ENCODE measurements at places on chromosomes 7 and 10.

GRCh38 chr10:61000769-61001730, 57.1 kb upstream of the RHOBTB1 start:
- no peak for DNase-seq

DNA sequence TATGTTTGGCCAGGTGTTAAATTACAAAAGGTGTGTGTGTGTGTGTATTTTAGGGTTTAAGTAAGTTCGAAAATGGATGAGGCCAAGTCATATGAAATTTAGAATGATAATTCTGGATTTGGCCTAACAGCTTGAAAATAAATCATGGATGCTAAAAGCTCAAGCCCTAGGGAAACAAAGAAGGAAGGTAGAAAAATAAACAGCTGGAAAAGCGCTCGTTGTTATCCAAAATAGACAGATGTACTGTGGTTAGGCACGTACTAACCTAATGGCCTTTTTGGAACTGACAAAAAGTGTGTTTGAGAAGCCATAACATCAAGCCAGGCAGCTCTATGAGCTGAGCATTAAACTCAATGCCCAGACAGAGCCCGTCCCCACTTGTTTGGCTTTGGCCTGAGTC, 17.5 kb upstream of the PALS2 start:
- no peak for DNase-seq

DNA sequence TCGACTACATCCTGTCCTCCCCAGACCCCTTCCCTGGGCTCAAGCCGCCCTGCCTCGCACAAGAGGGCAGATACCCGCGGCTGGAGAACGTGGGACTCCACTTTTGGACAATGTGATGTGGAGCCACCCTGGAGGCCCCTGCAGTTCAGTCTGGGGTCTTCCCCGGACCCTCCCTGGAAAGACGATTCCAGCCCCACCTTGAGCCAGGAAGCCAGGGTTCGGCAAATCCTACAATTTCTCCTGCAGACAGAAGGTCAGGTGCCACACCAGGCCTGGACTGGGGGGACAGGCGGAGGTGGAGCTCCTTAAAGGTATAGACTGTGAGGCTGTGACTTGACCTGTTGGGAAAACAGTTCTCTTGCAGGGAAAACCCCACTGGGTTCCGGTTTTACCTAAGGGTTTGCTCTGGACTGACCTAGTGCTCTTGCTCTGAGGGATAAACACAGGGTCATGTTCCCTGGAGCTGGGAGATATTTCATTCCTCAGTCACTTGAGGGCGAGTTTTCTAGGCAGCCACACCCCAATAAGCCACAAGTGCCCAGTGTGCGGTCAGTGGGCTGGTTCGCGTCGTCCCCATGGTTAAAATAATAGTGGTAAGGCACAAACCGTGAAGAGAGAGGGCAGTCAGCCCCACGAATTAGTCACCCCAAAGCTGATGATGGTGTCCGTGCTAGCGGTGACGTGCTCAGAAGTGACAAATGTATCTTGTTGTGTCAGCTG, 1.6 kb downstream of the FOXL3 start:
- no peak for DNase-seq

- no peak for DNase-seq
These were observed 6.8 kb downstream of the ORAI2 start for GRCh38 chr7:102439963-102440795.

- no peak for DNase-seq
These were observed 38.2 kb downstream of the CTNNA3 start for GRCh38 chr10:67657775-67658174.

GRCh38 chr7:100972002-100972347, 2.6 kb downstream of the MUC12 start:
- DNase-seq, result no peak

GRCh38 chr7:131621652-131622051, 65.2 kb upstream of the PODXL start:
- no peak for DNase-seq
